ENCODE measurements at places on chromosomes 2 and 18. TPM values are rescaled to one million over a fixed set of nuclear protein-coding genes. Genes with fewer than 3 reads are reported as not detected.

PLCD4 gene
- 1.0 TPM for total RNA-seq

IL1A gene
- 1.9 TPM for total RNA-seq

GRCh38 chr2:30147196-30147714 is 448 bp downstream of the YPEL5 start:
- DNase-seq, result no peak
- H3K4me1 ChIP-seq, result peaks cover 55% of the 10 kb centered on the region
- peak overlapping the region; percentile 35 for H3K27ac ChIP-seq
- H3K4me3 ChIP-seq, result peak overlapping the region; percentile 81
- H3K36me3 ChIP-seq, result peaks cover 31% of the 10 kb centered on the region

GRCh38 chr2:206890179-206890578 is 49.1 kb upstream of the CPO start:
- no peaks in the 10 kb centered on the region for H3K4me1 ChIP-seq
- H3K27me3 ChIP-seq, result peaks cover 2% of the 10 kb centered on the region
- no peak overlapping the region for H3K27ac ChIP-seq
- H3K4me3 ChIP-seq, result no peak overlapping the region

DNA sequence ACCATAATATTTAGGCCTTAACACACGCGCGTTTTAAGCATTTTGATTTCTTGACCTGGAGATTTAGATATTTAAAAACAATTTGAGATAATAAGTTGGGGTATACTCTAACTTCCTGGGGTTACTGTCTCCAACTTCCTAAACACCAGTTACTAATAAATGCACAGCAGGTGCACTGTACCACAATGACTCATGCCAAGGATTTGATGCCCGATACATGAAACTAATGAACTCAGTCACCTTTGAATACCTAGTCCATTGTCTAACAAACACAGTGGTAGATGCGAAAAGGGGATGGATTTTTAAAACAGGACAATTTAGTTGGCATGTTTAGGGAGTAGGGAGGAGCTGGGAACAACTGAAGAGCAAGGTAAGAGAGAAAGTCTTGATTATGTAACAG is 21.2 kb downstream of the CABYR start:
- H3K4me1 ChIP-seq, result no peaks in the 10 kb centered on the region
- no peak overlapping the region for H3K4me3 ChIP-seq
- no peaks in the 10 kb centered on the region for H3K36me3 ChIP-seq
- no peak for DNase-seq

DNA sequence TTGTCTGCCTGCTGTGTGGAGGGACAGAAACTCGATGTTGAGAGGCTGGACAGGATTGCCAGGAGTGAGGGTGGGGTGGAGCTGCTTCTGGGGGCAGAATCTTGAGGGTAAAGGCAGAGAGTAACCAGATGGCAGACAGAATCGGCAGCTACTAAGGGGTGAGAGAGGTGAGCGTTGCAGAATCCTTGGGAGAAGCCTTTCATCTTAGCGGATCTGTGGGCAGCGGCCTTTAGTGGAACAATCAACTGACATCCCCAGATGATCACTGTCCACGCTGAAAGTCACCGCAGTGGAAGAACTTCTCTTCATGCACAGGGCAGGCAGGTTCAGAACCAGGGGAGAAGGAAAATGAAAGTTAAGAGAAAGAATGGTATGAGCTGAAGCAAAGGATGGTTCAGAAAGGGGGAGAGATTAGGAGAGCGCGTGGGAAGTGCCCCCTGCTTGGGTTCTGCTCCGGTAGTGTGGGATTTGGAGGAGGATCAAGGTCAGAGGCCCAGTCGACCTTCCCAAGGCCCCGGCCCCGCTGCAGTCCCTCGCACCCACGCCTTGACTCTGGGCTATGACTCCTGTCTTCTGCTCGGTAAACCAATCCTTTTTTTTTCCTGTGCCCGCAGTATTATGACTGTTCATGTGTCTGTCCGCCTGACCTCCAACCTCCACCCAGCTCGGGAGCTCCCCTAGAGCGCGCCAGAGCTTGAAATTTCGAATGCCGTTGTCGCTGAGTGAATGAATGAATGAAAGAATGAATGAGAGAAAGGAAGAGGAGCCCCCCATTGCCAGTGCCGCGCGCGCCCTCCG is 584 bp downstream of the BOLA3 start:
- peaks cover 4% of the 10 kb centered on the region for H3K4me1 ChIP-seq
- H3K4me3 ChIP-seq, result no peak overlapping the region
- H3K36me3 ChIP-seq, result peaks cover 12% of the 10 kb centered on the region
- no peak for DNase-seq

DNA sequence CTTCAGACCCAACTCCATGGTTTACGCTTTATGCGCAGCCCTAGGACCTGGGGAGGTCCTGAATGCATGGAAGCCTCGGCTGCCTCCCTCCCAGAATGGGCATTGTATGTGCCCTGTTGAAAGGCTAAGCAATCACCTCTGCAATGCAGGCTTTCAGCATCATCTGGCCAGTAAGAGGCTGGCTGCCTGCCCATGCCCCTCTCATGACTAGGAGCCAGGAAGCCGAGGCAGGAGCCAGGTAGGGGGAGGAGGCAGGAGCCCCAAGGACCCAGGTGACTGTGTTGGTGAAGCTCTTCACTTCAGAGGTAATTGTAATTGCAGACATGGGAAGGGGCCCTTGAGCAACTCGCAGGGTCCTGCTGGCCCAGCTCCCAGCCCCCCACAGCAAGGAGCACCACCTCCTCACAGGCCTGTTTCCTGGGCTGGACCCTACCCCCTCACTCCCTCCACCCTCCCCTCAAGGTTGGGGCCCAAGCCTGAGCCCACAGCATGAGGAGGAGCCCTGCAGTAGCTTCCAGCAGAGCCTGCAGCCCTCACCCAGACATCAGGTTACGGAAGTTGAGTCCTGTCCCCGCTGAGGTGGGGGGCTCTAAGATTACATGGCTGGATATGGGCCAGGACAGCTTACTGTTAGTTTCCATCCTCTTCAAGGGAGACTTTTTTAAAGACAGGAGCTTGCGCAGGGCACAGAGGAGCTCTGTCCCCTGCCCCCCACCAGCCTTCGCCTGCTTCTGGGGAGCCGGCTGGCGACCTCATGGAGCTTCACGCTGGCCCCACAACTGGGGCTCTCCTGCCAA is 21.9 kb downstream of the CRACDL start:
- H3K4me3 ChIP-seq, result no peak overlapping the region
- H3K36me3 ChIP-seq, result no peaks in the 10 kb centered on the region
- peaks cover 9% of the 10 kb centered on the region for H3K4me1 ChIP-seq
- no peak overlapping the region for H3K27ac ChIP-seq
- DNase-seq, result no peak

DNA sequence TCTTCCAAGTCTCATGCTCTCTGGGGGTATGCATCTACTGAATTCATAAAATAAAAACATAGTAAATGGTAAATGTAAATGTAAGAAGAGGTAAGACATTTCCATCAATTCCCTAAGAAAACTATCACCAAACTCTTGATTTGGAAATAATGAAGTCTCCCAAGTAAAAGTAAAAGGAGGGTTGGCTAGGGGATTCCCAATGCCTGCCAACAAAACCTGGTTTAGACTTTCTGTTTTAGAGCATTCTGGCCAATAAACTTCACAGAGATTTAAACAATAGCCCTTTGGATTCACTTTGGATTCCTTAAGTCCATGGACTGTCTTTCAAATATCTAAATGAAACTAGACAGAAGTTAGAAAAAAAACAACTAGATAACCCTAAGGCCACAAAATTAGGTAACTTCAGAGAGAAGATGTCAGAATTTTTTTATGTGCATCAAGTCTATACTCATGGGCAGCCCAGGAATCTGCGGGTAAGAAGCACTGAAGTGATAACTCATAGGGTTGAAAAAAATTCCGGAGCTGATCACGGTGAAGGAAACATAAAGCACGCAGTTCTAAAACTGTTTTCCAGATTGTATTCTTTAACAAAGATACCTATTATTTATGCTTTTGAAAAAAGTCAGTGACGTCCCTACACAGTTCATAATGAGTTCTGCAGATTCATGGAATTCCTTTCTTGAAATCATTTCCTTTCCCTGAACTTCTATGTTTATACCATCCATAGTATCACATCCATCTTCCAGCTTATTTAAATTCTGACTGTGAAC is 263.6 kb downstream of the AFF3 start:
- no peak overlapping the region for H3K4me3 ChIP-seq
- H3K36me3 ChIP-seq, result peaks cover 52% of the 10 kb centered on the region
- H3K27ac ChIP-seq, result peak overlapping the region; percentile 56

GRCh38 chr18:33839452-33840211 is 261.6 kb downstream of the ASXL3 start:
- H3K27me3 ChIP-seq, result no peaks in the 10 kb centered on the region
- no peak for DNase-seq
- H3K36me3 ChIP-seq, result no peaks in the 10 kb centered on the region
- H3K4me3 ChIP-seq, result no peak overlapping the region

DNA sequence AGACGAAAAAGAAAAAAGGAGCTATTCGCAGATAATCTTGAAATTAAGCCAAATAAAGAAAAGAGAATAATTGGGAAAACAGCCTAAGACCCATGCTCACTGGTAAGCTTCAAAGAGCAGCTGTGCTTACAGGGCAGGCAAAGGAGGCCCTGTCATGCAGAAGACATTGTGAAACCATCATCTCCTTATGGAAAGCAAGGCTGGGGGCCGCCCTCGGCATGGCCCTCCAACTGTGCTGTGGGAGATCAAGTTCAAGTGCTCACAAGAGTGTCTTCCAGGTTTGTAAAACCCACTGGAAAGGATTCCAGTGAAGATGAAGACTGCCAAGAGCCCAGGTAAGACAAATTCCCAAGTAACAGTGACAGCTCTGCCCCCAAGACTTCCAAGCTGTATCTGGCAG is 32.2 kb downstream of the ACVR1 start:
- no peaks in the 10 kb centered on the region for H3K27me3 ChIP-seq
- peaks cover 3% of the 10 kb centered on the region for H3K36me3 ChIP-seq
- no peak for DNase-seq
- H3K27ac ChIP-seq, result no peak overlapping the region
- H3K4me1 ChIP-seq, result no peaks in the 10 kb centered on the region

DNA sequence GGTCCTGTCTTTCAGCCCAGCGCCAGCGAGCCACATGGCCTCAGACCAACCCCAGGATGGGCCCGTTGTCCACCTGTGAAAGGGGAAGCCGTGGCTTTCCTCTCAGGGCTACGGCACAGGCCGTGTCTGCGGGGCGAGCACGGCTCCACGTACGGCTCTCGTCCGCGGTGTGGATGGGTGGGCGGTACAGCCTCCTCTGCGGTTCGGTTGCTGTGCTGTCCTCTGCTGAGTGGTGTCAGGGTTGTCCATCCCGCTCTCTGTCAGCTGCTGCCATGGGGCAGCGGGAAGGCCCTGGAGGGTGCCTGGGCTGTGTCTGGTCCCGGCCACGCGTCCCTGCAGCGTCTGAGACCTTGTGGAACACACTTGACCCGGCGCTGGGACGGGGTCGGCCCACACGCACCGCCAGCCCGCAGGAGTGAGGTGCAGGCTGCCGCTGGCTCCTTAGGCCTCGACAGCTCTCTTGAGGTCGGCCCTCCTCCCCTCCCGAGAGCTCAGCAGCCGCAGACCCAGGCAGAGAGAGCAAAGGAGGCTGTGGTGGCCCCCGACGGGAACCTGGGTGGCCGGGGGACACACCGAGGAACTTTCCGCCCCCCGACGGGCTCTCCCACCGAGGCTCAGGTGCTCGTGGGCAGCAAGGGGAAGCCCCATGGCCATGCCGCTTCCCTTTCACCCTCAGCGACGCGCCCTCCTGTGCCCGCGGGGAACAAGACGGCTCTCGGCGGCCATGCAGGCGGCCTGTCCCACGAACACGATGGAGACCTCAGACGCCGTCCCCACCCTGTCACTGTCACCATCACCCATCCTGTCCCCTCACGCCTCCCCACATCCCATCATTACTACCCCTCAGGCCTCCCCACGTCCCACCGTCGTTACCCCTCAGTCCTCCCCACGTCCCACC is 128.7 kb downstream of the NFATC1 start:
- peak overlapping the region; percentile 81 for H3K4me3 ChIP-seq
- peaks cover 64% of the 10 kb centered on the region for H3K4me1 ChIP-seq
- peak overlapping the region; percentile 91 for H3K27ac ChIP-seq
- peaks cover 27% of the 10 kb centered on the region for H3K36me3 ChIP-seq

All from activated B cell treated with CpG ODN at 0.5 μM for 24 hours (primary cell).